ENCODE measurements at places on chromosomes 7 and 10.

GRCh38 chr10:103235775-103236174 is 9.9 kb upstream of the RPEL1 start:
- no peak for DNase-seq

DNA sequence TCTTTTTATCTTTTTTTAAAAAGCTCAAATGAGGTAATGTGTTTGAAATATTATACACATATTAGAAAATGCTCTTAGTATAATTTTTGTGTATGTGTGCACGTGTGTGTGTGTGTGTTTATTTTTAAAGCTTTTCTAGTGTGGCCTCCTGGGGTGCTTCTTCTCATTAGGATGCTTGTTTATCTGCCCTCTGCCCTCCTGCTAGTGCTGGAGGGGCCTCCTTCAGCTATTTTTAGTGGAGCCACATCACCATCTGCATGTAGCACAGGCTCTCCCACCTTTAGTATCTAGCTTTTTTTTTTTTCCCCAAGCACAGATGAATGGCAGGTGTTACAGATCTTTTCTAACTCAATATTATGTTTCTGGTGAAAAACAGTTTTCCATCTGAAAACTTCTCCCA is 155.7 kb upstream of the TMEM229A start:
- DNase-seq, result no peak

- DNase-seq, result peak; percentile 65
Observed at GRCh38 chr10:15558136-15558535, 161.6 kb downstream of the ITGA8 start.

- DNase-seq, result no peak
Observed at GRCh38 chr7:38681882-38682281, 50.7 kb upstream of the AMPH start.

GRCh38 chr7:94061326-94061725 is 57.2 kb upstream of the BET1 start:
- DNase-seq, result peak; percentile 58

GRCh38 chr10:7819121-7819460 is 786 bp downstream of the TAF3 start:
- peak; percentile 47 for DNase-seq

GRCh38 chr7:92246360-92247101 is 757 bp downstream of the ANKIB1 start:
- DNase-seq, result peak; percentile 36

- DNase-seq, result no peak
Observed at GRCh38 chr7:44995555-44996493, 4.2 kb upstream of the CCM2 start.

- no peak for DNase-seq
Observed at GRCh38 chr10:14748441-14748840, 26.3 kb downstream of the FAM107B start.

DNA sequence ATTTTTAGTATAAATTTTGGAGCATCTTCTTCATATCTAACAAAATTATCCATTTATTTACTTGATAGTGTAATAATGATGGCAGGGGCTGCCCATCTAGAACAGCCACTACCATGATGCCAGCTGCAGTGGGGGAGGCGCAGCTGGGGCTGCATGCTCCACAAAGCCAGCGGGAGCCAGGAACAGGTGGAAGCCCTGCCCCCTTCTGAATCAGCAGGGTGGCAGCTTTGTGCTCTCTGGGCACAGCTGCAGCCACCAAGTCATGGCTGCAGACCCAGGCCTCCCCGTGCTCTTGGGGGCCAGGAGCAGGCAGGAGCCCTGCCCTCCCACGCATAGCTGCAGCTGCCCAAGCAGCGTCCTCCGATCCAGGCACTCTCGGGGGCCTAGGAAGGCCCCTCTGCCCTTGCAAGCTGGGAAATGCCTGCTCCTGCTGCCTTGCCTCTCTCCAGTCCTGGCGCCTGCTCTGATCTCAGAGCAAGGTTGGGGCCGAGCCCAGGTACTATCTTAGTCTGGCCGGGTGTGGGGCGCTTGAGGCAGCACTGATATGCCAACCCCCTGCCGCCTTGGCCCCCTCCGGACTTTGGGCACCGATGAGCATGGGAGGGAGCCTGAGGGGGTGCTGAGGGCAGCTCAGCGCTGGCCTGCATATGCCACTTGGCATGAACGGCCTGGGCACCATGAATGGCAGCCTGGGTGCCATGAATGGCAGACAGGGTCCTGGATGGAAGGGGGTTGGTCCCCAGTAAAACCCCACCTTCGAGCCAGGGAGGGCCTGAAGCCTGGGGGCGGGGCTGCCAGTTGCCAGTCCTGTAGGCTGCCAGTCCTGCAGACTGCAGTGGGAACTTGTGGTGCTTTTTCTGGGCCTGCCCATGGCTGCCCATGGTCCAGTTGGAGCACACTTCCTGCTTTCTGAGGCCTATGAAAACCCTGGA is 1110.8 kb upstream of the POT1 start:
- no peak for DNase-seq

DNA sequence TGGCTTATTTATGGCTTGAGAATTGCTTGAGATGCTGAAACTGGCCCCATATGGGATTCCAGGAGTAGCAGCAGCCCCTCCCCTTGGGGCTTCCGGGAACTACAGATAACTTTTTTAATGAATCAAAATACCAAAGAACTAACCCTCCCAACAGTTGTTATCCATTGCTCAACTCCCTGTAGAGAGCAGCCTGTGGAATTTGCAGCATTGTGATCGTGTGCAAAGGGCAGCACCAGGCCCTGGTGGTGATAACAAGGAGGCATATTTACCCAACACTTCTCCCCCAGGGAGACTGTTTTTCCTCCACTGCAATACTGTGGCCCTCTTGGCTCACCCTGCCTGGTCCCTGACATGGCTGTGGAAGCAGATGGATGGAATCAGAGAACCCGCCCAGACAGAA is 196.2 kb downstream of the PLXNA4 start:
- no peak for DNase-seq

- DNase-seq, result no peak
Observed at GRCh38 chr7:12228024-12228423, 16.9 kb downstream of the TMEM106B start.

- DNase-seq, result peak; percentile 59
Observed at GRCh38 chr7:129612112-129613015, 844 bp downstream of the NRF1 start.

DNA sequence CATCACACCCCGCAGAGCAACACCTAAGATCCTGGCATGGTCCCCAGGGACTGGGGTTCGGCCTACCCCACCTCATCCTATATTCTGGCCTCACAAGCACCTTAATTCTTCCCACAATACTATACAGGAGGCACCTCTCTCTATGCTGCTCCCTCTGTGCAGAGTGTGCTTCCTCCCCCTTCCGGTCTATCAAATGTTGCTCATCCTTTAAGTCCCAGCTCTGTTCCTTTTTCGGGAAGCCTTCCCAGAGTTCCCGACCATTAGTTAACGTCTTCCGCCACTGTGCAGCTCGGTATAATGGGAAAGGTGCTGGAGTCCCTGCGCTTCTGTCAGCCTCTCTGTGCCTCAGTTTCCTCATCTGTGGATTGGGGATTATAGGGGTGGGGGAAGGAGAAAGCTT is 21.8 kb downstream of the PALD1 start:
- DNase-seq, result no peak

GRCh38 chr7:141097430-141097829 is 23.6 kb downstream of the TMEM178B start:
- peak; percentile 10 for DNase-seq

- peak; percentile 47 for DNase-seq
Observed at GRCh38 chr10:31204090-31204489, 114.9 kb upstream of the ZEB1 start.

- peak; percentile 16 for DNase-seq
Observed at GRCh38 chr10:62424026-62424425, 49.9 kb downstream of the ZNF365 start.

DNA sequence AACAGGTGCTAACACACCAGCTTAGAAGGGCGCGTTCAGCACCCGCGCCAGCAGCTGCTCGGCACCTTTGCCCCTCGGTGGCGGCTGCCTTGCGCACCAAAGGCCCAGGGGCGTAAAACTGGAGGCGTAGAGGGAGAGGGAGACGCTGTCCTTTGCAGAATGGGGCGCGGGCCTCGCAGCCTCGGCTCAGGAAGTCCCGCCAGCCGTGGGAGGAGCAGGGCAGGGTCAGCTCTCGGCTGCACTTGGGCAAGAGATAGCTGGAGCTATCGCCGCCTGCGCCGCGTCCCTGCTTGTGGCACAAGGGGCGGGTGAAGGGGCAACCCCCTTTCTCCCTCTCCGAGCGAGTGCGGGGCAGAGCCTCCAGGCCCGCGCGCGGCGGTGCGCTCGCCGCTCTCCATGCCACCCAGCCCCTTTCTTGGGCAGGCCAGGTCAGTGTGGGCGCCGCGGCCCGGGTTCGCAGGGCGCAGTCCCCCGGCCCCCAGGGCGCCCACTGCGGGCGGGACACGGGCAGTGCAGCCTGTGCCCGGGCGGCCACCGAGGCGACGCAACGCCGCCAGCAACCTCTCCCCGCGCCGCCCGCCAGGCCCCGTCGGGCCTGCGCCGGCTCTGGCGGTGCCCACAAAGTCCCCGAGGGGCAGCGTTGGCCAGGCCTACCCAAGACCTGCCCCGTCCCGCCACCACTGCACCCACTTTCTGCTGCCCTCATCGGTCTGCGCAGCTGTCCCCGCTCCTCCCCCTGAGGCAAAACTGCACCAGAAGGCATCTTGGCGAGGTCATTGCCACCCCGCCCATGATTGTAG is 4.1 kb downstream of the NEUROD6 start:
- DNase-seq, result no peak

- peak; percentile 14 for DNase-seq
Observed at GRCh38 chr7:15985587-15986384, 299.3 kb upstream of the MEOX2 start.

GRCh38 chr7:131899271-131900030 is 343.0 kb upstream of the PODXL start:
- DNase-seq, result no peak

- no peak for DNase-seq
Observed at GRCh38 chr10:96829029-96829773, 2.9 kb upstream of the LCOR start.

DNA sequence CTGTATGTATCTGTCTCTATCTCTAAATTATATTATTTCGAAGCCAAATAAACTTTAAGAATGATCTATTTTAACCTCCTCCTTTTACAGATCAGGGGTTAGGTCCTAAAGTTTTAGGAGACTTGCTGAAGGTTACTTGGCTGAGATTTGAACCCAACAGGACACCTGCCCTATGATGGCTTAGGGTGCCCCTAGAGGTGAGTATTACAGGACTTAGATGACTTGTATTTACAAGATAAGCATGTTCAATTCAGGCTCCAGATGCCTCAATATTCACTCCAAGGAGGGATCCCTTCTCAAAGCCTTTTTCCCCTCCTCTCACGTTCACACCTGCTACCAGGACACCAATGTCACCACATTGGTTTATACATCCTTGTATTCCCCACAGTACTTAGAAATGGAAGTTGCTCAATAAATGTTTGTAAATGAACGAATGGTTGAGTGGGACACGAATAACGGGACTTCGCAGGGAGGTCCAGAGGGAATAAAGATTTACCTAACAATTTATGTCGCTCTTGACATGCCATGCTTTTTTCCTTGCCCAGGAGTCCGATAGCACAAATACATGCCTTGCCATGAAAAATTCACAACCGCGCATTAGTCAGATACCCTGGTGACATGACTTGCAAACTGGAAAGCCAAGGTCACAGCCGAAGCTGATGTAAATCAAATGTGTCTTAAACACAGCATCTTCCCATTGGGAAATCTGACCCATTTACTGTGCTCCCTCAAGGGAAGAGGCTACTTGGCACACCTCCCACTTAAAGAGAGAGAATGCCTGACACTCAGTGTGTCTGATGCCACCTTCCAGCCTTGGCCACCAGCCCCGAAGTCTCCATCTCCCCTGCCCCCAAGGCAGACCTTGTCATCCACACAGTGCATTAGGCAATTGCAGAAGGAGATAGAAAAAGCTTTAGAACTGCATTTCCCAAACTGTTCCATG is 872.2 kb upstream of the AUTS2 start:
- DNase-seq, result no peak

DNA sequence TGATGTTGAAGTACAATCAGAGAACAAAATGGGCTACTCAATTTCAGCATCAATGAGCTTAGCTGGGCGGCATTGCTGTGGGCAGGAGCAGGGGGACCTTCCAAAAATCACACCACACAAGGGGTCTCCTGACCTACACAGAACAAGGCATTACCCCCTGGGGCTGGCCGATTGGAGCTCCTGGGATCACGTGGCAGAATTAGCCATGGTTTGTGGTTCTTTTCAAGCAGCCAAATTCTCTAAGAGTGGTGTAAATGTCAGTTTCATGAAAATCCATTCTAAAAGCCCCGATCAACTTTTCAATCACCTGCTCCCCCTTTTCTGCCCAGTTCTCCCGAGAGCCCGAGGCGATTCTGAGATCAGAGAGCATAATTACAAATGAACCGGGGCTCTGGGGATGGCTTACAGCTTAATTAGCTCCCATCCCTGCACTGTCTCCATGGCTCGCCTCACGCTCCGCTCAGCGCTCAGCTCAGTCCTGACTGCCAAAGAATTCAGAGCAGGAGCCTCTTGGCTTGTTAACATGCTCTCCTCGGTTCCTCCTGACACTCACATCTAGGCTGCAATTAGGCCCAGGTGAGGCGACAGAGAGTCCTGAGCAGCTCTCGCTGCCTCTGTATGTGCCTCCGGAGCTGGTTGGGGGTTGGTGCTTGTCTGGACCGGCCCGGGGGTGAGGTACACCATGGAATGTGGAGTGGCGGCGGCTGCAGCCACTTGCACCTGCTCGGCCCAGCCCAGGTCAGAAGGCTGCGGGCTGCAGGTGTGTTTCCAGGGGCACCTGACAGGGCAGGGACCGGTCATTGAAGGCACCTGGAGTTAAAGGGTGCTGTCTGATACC is 111.8 kb downstream of the WDR11 start:
- no peak for DNase-seq

DNA sequence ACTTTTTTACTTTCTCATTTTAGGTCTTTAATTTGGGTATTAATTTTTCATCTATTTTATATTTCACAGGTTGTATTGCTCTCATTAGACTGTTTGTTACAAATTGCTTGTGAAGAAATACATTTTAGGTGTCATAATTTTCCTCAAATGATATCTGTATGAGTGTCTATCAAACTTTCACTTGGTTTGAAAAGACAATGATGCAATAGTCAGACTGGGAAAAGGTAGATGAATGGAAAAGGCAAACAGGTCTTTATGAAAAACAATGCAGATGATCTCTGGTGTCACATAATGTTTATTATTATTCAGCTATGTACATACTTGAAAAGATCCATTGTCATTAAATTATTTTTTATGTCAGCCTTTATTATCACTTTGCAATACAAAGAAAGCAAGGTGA is 80.2 kb downstream of the PTPRZ1 start:
- DNase-seq, result no peak

DNA sequence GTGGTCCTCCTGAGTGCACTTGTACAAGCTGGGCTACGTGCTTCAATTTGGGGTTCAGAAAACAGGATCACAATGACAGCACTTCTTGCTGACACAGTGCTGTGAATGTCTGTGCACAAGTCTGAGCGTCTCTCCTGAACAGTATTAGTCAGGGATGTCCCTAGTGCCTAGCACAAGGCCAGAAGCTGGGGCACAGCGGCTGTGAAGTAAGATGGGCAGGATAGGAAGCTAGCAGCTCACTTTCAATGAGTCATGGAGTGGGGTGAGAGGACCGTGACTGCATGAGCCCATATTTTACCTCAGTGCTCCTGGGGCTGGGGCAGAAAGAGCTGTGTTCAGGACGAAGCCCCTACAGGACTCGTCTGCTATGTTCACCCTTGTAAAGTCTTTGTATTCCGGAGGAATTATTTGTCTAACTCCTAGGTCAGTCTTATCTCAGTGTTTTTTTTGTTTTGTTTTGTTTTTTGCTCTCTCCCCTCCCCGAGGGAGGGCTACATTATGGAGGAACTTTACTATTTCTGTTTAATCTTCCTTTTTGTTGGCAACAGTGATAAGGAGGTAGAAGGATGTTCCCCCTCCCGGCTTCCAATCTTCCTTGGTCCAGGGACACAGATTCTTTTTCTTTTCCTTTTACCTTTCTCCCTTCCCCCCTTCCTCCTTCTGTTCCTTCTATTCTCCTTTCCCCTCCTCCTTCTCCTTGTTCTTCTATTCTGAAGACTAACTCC is 2.8 kb upstream of the LRMDA start:
- no peak for DNase-seq
